ENCODE measurements at places on chromosomes 16 and 17.
A peak's percentile ranks its signal among the peaks of the same experiment; 100 is the strongest.

DNA sequence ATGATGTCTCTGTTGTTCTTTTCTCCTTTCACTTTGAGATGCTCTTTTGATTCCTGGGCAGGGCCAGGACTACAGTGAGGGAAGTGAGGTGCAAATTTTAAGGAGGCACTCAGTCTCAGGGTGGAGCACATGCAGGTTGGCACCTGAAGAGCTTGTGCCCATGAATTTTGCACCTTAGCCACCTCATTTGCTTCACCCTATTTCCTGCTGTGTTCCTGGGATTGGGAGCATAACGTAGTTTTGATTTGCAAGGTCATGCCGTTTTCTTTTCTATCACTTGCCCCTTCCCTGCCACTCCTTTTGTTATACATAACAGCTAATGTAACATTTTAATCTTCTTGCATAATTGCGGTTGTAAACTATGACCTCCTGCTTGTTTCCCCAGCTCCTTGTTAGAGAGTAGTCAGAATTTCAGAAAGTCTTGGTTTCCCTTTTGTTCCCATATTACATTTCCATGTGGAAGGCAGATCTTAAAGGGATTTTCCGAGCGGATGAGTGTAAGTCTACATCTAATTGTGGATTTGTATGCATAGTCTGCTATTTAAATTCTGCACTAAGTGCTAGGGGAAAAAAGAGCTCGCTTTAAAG, 9.8 kb downstream of the PMFBP1 start:
- no peak for DNase-seq

DNA sequence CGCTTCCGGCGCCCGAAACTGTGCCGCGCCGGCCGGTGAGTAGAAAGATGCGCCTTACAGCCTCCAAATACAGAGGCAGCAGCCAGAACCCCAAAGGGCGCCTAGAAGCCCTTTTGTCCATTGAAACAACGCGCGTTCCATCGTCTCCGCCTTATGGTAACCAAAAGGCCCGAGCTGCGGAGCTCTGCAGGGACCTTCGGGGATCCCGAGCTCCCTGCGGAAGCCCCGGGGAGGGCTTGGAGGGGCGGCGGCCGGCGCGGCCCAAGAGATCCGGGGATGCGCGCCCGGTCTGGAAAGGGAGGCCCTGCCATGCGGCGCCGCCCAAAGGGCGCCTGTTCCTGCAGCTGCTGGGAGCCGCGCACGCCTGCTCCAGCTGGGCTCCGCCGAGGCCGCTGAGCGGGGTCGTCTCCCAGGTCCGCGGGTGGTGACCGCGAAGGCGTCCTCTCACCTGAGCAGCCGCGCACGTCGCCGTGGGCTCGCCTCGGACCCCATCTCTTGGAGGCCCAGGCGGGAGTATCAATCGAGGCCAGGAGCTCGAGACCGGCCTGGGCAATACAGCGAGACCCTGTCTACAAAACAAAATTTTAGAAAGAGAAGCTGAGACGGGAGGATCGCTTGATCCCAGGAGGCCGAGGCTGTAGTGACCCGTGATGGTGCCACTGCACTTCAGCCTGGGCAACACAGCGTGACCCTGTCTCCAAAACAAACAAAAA, 742 bp upstream of the FBXO31 start:
- no peak for DNase-seq

DNA sequence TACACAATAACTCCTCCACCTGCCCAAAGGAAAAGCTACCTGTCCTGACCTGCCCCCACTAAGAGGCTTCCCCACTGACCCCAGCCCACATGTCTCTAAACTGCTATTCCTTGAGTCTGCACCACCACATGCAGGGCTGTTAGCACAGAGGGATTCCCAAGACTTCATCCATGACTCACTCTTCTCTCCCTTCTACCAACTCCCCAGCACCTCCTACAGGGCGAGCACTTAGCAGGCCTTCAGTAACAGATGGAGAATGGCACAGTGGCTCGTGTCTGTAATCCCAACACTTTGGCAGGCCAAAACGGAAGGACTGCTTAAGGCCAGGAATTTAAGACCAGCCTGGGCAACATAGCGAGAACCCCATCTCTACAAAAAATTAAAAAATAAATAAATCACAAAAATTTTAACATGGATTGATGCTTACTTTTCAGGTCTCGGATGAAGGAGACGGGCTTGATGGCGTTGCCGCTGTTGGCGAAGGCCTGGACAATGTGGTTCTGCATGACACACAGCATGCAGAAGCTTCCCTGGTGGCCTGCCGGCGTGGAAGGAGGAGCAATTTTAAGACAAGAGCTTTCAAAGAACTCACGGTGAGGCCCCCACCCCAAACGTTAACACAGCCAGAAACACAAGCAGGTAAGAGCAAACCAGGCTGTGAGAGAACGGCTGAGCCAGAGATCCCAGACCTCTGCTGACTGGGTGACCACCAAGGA, 12.0 kb downstream of the USP36 start:
- no peak for DNase-seq

DNA sequence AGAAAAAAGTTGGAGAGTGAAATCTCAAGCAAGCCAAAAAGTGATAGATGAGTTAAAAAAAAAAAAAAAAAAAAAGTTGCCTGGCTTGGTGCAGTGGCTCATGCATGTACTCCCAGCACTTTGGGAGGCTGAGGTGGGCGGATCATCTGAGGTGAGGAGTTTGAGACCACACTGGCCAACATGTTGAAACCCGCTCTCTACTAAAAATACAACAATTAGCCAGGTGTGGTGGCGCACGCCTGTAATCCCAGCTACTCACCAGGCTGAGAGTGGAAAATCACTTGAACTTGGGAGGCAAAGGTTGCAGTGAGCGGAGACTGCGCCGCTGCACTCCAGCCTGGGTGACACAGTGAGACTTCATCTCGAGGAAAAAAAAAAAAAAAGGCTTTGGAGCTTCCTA, 668.8 kb downstream of the WWOX start:
- no peak for DNase-seq

DNA sequence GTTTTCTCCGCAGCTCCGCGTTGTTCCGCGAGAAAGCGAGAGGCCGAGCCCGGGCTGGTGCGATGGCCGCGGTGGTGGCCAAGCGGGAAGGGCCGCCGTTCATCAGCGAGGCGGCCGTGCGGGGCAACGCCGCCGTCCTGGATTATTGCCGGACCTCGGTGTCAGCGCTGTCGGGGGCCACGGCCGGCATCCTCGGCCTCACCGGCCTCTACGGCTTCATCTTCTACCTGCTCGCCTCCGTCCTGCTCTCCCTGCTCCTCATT, 404 bp downstream of the EMC6 start:
- DNase-seq: no peak

DNA sequence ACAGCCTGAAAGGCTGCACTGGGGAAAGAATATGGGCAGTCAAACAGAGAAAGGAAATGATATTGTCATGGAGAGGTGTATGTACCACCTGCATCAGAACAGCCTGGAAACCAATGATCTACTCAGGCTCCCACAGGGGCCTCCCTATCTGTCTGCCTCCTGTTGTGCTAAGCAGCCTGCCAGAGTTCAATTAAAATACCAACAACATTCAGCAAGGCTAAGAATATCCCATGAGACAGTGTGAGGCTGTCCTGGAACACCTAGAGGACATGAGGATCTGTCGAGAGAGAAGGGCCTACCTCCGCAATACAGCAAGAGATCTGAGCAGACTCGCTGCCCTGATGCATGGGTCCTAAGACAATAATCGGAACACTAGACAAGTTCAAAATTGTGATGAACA, 8.4 kb downstream of the FXR2 start:
- DNase-seq: no peak

GRCh38 chr17:50763716-50764475, 3.4 kb downstream of the ANKRD40CL start:
- no peak for DNase-seq

DNA sequence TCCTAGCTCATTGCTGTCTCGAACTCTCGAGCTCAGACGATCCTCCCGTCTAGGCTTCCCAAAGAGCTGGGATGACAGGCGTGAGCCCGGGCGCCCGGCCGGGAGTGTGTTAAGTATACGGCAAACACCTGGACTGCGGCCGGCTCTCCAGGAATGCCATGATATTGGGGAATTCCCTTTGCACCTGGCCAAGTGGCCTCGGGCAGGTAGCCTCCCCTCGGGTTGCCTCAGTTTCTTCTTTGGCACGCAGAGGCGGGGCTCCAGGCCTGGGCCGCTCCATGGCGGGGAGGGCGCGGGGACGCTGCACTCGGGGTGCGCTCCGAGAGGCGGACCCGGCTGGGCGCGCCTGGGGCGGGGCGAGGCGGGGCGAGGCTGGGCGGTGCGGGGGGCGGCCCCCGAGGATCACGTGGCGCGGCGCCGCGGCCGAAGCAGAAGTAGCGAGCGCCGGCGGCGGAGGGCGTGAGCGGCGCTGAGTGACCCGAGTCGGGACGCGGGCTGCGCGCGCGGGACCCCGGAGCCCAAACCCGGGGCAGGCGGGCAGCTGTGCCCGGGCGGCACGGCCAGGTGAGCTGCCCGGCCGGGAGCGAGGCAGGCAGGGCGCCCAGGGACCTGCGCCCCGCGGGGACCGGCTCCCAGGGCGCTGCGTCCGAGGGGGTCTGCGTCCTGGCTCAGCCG, at the start of gene PLCG2:
Gene PLCG2, plus strand, starts transcription at position 431 of the 675 bp plus-strand sequence. CDS start 6,699 bp downstream, outside the sequence.
- DNase-seq: no peak

DNA sequence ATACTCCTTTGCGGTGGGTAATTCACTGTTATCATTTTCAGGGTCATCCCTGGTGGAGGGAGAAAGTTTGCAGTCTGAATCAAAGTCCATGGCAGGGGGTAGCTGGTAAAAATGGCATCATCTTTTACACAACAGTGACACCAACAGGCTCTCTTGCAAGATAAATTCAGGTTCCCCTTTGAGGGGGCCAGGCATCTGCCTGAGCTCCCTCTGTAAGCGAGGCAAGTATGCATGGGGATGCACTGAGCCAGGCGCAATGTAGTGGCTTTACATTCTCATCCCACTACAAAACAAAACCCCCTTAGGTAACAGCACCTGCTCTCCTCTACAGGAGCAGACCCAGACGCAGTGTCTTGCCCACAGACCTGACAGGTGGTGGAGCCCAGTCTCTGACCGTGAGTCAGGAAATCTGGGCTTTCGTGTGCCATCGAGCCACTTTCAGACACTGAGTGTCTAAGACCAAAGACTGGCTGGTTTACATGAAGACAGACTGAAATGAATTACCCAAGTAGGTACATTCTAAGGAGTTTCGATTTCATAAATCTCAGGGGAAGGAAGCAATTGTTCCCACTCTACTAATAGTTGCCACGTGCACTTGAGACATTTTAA, 17.7 kb downstream of the LITAFD start:
- DNase-seq: no peak

GRCh38 chr17:32596628-32597027, 109.8 kb downstream of the CDK5R1 start:
- DNase-seq: no peak

DNA sequence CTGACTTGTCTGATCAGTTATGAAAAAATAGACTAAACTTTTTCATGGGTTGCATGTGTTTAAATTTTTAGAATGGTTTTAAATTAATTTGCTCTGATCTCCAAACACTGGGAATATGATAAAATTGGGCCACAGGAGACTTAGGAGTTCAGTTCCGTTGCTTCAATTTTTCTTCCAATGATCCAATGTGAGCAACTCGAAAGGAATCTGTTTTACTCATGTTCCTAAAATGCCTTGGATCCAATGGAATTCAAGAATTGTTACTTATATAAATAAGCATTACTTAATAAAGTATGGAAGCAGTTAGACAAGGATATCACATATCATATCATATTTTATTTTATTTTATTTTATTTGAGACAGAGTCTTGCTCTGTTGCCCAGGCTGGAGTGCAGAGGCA, 56.0 kb upstream of the NACA2 start:
- no peak for DNase-seq

DNA sequence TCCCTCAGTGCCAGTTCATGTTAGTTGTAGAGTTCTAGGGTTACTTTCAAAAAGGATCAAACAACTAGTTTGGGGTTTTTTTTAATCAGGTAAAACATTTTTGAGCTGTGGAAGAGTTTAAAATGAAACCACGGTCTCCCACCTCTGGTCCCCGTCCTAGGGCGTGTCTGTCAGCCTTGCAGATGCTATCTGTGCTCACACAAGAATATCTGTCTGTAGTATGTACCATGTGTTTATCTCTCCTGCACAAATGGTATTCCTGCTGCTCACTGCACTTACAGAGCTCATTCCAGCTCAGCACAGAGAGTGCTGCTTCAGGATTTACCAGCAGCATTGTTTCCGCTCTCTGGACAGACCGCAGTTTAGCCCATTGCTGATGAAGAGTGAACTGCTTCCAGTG, 38.9 kb downstream of the UBN1 start:
- no peak for DNase-seq

DNA sequence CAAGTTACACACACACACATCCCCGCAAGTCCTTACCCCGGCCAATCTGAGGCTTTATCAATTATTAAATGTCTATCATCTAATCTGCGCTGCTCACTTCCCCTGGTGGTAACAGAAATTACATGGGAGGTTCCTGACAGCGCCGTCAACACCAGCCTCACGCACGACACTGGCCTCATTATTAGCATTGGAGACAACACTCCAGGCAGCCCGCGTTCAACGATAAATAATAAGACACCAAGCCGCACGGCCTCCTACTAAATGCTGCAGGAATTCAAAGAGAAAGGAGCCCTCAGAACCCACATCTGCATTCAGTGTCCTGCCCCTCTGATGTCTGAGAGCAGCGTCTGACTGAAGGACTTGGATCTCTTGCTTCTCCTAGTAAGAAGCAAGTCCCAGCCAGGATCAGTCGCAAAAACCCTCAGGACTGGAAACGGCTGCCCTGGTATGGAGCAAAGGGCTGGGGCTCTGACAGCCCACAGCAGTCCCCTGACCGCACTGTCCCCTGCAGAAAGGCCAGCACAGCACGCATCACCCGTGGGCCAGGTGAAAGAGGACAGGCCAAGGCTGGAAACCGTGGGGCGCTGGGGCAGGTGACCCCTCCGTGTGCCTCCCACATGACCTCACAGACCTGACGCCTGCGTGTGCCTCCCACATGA, 7.6 kb upstream of the RPH3AL start:
- no peak for DNase-seq

DNA sequence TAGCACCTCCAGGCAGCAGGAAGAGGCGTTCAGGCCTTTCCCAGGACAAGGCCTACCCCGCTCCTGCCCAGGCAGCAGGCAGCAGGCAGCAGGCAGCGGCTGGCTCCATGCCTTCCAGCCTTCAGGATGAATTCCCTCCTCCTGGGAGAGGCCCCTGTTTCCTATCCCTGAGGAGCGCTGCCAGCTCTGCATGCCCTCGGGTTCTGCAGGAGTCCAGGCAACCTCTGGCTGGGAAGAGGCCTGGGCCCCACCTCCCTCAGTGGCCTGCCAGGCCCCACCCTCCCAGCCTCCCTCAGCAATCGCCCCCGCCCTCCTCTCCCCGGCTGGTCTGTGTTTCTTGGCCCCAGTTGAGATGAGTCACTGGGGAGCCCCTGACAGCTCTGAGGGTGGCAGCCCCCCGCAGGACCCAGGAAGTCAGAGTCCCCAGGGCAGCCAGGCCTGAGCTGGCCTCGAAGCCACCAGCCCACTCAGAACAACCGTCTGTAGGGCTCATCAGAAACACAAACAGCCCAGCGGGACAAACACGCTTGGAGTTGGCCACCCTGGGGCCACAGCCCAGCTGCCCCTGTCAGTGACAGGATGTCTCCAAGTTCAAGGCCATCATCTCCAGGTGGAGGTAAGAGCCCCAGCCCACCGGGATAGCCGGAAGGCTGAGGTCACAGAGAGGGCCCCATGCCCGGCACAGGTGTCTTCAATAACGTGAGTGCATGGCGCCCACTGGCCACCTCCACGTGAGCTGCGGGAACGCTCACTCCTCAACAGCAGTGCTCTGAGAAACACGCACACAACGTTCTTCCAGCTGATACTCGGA, 39.5 kb upstream of the CIBAR2 start:
- DNase-seq: peak; percentile 48

GRCh38 chr17:61314368-61315078, 85.1 kb upstream of the TBX2 start:
- no peak for DNase-seq
